Renal cortical epithelial cell (primary cell): ENCODE measurements at places on chromosomes 5 and 9. TPM values are rescaled to one million over a fixed set of nuclear protein-coding genes. Genes with fewer than 3 reads are reported as not detected.

DNA sequence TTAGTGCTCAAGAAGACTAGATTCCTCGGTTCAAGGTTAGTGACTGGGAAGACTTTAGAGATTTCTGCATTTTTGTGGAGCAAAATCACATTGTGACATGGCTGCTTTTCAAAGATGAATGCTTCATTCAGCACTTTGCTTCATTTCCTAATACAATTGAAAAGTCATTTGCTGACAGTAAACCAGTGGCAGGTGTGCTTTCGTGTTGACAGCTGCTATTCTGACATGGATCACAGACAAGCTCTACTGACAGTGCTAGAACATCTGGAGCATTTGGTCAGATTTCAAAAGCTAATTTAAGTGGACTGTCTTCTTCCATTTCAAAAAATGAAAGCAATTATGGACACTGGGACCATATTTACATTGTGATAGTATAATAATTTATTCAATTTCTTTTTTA lies 1060.1 kb downstream of the PTPRD start:
- DNase-seq: no peak

DNA sequence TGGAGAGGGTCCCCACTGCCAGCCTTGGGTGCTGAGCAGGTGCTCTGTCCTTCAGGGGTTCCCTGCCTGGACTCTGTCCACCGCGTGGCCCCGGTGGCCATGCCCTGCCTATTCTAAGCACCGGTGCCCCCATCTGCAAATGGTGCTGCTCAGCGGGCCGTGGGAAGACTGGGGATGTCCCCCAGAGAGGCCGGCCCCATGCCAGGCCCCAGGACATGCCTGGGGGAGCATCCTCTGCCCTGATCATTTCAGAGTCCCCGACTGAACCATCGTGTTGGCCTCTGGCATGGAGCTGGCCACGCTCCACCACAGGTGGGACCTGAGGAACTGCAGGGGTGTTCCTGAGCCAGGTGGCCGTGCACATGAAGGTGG lies 64.7 kb downstream of the RXRA start:
- no peak for DNase-seq

GRCh38 chr5:15850939-15851341 lies 328.7 kb downstream of the MARCHF11 start:
- no peak for DNase-seq

GRCh38 chr5:75142566-75143136 lies 90.3 kb upstream of the GCNT4 start:
- no peak for DNase-seq

DNA sequence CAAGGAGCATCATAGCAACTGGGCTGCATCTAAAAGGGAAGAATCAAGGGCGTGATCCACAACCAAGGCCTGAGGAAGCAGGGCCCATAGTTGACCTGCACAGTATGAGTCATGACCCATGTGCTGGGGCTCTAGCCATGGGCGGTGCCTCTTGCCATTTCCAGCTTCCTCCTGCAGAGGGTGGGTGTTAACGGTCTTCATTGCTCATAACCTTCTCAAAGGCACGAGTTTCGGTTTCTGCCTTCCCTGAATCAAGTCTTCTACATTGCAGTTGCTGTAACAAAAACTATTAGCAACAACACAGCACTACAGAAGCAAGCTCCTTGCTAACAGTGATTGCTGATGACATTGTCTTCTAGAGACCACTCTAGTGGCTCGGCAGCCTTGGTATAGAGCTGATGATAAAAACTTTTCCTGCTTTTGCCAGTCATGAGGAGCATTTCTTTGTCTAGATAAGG lies 66.9 kb downstream of the CTSL start:
- DNase-seq: peak; percentile 79

DNA sequence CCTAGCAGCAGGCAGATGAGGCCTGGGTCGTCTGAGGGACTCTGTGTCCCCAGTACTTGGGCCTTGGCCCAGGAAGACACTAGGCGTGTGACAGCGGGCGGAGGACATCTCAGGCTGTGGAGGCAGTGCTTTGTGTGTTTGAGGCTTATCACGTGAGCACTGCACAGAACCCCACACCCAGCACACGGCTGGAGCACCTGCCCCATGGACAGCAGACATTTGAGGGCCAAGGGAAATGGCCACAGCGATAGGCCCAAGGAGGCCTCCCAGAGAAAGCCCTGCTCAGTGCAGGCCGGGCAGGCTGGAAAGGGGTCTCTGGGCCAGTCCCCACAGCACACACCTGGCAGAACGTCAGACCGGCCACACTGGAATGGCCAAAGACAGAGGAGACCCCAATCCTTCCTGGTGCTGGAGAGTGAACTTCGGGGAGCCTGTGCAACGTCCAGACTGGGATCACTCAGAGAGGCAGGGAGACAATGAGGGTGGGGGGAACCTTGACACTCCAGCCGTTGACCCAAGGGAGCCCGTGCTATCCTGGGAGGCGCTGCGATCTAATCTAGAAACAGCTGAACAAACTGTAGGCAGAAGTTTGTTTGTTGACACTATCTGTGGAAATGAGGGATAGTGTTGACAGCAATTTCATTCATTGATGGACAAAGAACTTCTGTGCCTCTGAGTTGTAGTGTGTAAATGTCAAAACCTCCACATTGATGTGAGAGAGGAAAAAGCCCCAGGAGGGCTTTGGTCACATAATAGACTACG lies 19.6 kb upstream of the FLT4 start:
- DNase-seq: no peak

DNA sequence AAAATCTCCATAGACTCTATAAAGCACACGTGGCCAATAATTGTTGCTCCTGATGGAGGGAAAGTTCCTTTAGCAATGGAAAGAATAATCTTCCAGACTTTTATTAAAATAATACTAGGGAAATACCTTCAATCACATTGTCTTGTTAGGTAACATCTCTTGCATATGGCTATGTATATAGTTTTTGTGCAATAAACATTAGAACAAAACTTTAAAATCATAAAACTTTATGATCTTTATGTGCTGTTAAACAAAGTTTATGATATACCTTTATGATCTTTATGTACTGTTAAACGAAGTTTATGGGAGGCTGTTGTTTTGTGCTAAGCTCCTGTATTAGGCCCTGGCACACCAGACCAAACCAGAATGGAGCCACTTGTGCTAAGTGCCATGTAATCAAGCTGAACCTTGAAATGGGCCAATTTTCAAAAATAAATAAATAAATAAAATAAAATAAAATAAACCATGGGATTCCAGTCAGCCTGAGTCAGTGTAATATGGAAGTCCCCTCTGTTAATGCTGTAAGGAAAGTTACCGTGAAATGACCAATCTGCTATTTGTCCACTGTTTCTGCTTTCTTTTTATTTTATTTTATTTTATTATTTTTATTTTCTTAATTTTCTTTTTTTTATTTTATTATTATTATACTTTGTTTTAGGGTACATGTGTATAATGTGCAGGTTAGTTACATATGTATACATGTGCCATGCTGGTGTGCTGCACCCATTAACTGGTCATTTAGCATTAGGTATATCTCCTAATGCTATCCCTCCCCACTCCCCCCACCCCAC lies 431.3 kb downstream of the SPATA31D1 start:
- no peak for DNase-seq

- DNase-seq: peak; percentile 29
Observed at GRCh38 chr9:107733523-107733894, 243.9 kb upstream of the KLF4 start.

GRCh38 chr5:109857405-109858031 lies 167.8 kb downstream of the MAN2A1 start:
- DNase-seq: no peak

DNA sequence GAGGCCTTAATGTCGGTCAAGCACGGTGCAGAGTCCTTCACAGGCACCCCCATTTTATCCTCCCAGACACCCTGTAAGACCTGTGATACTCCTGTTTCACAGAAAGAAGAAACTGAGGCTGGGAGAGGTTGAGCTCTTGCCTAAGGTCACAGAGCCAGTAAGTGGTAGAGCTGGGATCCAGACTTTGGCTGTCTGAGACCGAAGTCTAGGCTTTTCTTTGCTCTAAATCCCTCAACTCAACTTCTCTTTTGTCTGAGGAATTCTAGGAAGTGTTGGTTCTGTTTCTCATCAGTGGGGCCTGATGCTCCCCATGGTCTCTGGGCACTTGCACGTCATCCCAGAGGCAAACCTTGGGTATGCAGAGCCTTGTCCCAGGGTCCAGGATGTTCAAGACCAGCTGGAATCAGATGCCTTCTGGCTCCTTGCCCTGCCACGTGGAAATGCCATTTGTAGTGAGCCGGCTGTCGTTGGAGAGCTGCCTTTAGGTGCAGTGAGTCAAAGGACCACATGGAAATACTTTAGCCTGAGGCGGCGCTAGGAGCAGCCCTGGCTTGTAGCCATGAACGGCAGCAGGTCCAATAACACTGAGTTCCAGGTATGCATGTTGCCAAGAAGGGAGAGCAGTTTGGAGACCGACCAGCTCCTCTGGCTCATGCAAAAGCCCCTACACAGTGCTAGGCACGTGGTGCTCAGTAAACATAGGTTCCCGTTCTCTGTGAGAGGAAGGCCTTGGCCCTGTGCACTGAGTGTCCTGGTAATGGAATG lies 9.2 kb downstream of the DCANP1 start:
- peak; percentile 73 for DNase-seq

DDX4 gene
- not detected in 2 replicates for total RNA-seq

SCGB3A2 gene
- not detected in 2 replicates for total RNA-seq

SAXO1 gene
- total RNA-seq: under 0.01 TPM in 1 of 2 replicates, not detected in the other
